ENCODE measurements at places on chromosomes 4 and X. TPM values are rescaled to one million over a fixed set of nuclear protein-coding genes. Genes with fewer than 3 reads are reported as not detected.

DNA sequence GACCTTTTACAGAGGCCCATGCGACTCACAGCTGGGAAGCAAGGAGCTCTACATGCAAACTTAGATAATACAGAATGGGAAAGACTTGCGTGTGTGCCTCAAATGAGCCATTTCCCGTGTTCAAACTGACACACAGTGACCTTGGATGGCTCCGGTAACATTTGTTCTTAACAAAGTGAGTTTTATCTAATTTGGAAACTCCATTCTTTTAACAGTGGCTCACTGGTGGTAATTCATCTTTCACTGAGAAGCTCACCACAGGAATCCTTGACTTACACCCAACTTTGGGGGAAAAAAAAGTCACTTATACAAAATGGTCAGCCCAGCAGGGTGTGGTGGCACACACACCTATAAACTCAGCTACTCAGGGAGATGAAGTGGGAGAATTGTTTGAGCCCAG is 190.6 kb downstream of the LDB2 start:
- DNase-seq = no peak

GRCh38 chr4:154590329-154591006 is at the start of gene FGA:
TSS of gene FGA (minus strand) at chr4:154590742. CDS start at chr4:154590687, 55 bp downstream.
- no peak for DNase-seq

- DNase-seq = peak; percentile 43
Measured at GRCh38 chr4:37758226-37758625, 68.3 kb upstream of the PGM2 start.

GRCh38 chr4:7295911-7296660 is 103.7 kb downstream of the SORCS2 start:
- DNase-seq = peak; percentile 66

DNA sequence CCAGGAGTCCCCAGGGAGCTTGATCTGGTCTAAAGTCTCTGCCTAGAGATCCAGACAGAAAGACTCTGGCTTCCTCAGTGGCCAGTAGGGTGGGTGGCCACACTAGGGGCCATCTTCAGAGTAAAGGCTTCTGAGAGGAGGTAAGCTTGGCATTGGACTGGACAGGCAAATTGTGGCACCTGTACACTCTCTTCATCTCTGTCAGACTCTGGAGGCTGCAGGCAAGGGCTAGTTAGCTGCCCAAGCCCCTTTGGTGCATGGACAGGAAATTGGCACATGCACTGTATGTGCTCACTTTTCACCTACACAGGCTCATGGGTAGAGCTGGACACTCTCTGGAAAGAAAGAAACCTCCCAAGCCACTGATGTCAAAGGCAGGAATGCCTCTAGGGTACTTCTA is 142.8 kb downstream of the PJA1 start:
- DNase-seq = no peak

DNA sequence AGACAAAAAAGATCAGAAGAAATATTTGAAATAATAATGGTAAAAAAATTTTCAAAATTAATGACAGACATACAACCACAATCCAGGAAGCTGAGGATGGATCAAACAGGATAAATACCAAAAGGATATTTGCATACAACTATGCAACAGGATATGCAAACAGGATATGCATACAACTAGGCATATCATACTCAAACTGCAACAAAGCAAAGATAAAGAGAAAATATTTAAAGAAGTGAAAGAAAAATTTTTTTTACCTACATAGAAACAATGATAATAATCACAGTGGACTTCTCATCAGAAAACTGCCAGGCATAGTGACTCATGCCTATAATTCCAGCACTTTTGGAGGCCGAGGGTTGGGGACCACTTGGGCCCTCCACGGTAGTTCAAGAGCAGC is 11.3 kb upstream of the DHX15 start:
- no peak for DNase-seq

DNA sequence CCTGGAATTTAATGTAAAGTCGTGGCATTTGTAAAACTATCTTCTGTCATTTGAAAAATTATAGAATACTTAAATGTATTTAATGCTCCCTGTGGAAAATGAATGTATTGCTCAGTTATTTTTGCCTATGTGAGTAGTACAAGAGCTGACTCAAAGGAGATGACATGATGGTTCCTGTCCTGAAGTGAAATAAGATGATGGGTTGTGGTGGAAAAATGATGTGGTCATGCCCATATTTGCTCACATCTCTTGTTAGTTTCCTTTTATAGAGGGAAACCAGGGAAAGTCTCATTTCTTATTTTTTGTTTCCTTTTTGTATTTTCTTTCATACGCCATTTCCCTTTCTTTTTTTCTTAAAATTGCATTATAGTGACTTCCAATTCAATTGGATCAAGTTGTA is 23.7 kb downstream of the PLS3 start:
- no peak for DNase-seq

DNA sequence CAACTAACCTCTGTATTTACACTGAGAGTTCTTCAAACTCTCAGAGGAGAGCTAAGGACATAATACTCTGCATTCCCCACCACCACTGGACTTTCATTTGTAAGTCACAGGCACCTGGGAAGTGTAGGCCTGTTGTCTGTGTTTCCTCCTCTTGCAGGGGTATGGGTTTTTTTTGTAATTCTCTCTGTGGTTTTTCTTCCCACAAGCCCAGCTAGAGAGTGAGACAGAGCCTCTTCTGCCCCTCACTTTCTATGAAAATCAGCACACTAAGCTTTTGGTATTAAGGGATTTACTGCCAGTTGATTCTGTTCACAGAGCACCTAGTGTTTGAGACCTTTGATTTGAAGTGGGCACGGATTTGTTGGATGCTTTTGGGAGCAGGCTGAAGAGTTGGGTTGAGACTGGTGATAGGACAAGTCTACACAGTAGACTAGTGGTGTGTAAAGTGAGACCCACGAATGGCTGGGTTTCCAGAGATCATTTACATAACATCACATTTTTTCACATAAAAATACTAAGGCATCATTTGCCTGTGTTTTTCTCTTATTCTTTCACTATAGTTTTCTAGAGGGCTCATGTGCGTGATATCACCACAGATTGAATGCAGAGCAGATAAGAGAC is 28.9 kb upstream of the WDR17 start:
- DNase-seq = no peak

GRCh38 chr4:122814426-122814825 is 12.2 kb upstream of the FGF2 start:
- DNase-seq = no peak

GRCh38 chr4:147057611-147058190 is 112.0 kb upstream of the TTC29 start:
- no peak for DNase-seq

DNA sequence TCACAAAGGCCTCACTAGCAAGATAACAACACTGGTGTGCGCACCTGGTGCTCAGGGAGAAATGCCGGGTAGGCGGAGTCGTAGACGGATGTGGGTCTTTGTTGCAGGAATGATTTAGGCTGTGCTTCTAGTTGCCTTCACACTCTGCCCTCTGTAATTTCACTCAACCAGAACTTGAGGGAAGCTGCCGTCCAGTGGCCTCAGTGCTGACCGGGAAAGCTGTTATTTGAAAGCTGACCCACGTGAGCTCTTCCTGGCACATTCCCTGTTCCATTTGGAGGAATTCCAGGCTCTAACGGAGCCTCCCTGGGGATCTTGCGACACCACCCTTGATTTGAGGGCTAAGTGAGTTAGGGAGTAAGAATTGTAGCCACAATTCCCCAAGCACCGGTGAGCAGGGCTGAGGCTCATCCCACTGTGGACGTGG is 15.9 kb downstream of the SH3TC1 start:
- peak; percentile 50 for DNase-seq

- no peak for DNase-seq
Measured at GRCh38 chr4:121654738-121655137, 42.0 kb downstream of the ANXA5 start.

- DNase-seq = no peak
Measured at GRCh38 chr4:184091986-184092385, 125.7 kb downstream of the ENPP6 start.

DNA sequence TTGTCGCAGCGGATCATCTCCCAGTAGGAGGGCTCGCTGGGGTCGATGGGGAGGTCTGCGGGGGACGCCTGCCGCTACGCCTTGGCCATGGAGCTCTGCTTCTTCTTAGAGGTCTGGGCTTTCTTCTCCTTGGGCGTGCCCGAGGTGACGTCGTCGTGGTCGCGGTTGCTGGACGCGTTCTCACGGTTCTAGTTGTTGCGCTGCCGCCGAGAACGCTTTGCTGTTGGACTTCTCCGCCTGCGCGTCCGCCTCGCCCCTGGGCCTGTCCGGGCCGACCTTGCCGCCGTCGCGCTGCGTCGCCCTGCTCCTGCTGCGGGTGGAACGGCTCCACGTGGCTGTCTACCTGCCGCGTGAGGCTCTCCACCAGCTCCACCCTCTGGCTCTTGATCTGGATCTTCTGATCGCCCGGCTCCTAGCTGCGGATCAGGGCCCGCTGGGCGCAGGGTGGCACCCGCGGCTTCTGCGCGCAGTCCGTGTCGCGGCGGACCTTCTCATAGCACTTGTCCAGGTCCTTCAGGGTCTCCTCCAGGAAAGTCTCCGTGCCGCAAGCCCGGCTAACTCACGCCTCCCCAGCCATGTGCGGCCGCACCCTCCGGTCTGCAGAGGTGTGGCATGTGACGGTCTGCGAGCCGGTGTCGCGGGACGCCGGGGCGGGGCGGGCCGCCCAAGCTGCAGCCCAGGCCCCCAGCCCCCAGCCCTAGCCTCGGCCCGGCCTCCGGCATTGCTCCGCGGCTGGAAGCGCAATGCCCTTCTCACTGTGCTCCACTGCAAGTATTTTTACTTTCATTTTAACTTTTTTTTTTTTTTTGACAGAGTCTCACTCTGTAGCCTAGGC is 40.5 kb upstream of the OGT start:
- DNase-seq = peak; percentile 37

Gene NSG1
- total RNA-seq = 3.6 TPM

Gene SPANXA1
- total RNA-seq = not detected

Gene PRR32
- total RNA-seq = not detected

Gene MAGEA12
- not detected for total RNA-seq

Gene TRPC3
- 8.2 TPM for total RNA-seq
